ENCODE measurements at places on chromosomes 3 and 15.

- DNase-seq: peak; percentile 74
Measured at GRCh38 chr3:15268033-15268631, 62.1 kb downstream of the CAPN7 start.

DNA sequence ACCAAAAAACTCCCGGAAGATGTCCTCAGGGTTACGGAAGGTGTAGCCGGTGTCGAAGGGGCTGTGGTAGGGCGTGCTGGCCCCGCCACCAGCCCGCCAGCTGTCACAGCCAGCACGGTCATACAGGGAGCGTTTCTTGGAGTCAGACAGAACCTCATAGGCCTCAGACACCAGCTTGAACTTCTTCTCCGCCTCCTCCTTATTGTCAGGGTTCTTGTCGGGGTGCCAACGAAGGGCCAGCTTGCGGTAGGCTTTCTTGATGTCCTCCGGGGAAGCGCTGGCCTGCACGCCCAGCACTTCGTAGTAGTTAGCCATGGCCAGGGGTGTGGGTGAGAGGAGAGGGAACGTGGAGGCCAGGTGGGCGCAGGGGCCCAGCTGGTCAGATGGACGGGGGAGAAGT is 3.8 kb downstream of the DNAJB8 start:
- no peak for DNase-seq

DNA sequence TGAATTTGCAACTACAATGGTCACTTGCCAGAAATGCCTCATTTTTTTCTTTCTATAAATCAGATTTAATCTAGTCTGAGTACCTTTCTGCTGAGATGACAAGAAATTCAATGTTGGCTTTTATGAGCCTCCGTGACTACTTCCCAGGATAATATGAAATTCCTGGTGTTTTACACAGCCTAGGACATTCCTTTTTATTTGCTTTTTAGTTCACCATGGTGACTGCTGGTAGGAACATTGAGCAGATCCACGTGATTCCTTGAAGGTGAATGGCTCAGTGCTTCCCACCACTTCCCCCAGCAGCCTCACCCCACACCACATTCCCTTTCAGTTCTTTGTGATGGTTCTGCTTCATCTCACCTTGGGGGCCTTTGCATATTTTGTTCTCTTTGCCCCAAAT is 4.3 kb upstream of the NPTN start:
- DNase-seq: peak; percentile 89

DNA sequence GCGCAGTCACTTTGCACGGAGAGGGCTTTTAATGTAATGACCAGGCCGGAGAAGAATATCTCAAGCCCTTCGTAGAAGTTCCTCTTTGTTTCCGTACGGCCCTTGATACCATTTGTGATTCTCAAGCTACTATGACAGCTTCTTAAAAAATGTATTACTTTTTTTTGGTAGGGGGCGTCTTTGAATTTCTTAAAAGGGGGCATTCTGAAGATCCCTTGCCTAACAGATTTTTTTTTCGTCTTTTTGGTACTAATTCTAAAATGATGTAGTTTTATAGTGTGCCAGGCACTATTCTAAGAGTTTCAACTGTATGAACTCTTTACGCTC is 614.0 kb downstream of the MCTP2 start:
- DNase-seq: no peak

DNA sequence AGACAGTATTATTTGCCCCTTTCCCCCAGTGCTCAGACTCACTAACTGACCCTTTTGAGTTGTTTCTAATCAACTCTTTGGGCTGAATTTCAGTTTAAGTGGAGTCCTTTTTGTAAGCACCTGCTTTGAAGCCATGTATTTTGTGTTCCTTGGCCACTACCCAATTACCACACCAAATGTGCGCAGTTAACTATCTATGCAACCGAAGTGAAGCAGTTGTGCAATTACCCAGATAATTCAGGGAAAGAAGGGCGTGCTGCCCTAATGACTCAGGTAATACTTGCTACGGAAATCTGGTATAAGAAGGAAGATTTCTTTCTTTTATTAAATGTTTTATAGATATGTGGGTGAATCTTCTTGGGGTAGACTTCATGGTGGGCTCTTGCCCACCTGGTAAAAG is 371.9 kb upstream of the TBL1XR1 start:
- DNase-seq: no peak

GRCh38 chr3:38016410-38016809 is 13.0 kb downstream of the PLCD1 start:
- no peak for DNase-seq

DNA sequence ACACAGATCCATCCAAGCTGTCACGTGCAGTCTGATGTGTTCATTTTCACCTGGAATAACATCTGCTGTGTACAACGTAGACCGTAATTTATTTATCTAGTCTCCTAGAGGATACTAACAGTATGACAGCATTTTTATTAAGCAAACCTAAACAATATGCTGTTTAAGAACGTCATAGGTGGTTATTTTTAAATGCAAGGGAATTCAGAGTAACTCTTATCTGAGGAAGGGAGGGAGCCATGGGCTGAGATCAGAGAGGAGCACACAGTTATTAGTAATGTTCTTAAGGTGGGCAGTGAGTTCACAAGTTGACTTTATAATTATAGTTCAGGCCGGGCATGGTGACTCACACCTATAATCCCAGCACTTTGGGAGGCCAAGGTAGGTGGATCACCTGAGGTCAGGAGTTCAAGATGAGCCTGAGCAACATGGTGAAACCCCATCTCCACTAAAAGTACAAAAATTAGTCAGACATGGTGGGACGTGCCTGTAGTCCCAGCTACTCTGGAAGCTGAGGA is 193.6 kb downstream of the UACA start:
- no peak for DNase-seq

- DNase-seq: no peak
Measured at GRCh38 chr3:8283193-8283592, 218.4 kb upstream of the LMCD1 start.

GRCh38 chr3:99929745-99930139 is 112.1 kb downstream of the CMSS1 start:
- peak; percentile 36 for DNase-seq

GRCh38 chr15:36177590-36178302 is 401.7 kb upstream of the CDIN1 start:
- peak; percentile 17 for DNase-seq

GRCh38 chr3:12159227-12159601 is 502 bp upstream of the TIMP4 start:
- no peak for DNase-seq

GRCh38 chr3:52038227-52038626 is 18.1 kb downstream of the DUSP7 start:
- DNase-seq: no peak
